Posterior cingulate gyrus (tissue), 11 donors: ENCODE measurements at places on chromosomes 2 and 18.

GRCh38 chr2:3399381-3399780, 19.9 kb downstream of the TRAPPC12 start:
- DNase-seq: no peak

- peak; percentile 53 for DNase-seq
Observed at GRCh38 chr2:28390241-28390745, 2.4 kb upstream of the FOSL2 start.

GRCh38 chr2:65172994-65173790, 43.3 kb upstream of the RAB1A start:
- no peak for DNase-seq

- DNase-seq: no peak
Observed at GRCh38 chr2:180677930-180678624, 302.3 kb upstream of the UBE2E3 start.

GRCh38 chr2:24399434-24400206, 39.3 kb upstream of the ITSN2 start:
- no peak for DNase-seq

- no peak for DNase-seq
Observed at GRCh38 chr18:22309191-22309590, 108.5 kb downstream of the CTAGE1 start.

DNA sequence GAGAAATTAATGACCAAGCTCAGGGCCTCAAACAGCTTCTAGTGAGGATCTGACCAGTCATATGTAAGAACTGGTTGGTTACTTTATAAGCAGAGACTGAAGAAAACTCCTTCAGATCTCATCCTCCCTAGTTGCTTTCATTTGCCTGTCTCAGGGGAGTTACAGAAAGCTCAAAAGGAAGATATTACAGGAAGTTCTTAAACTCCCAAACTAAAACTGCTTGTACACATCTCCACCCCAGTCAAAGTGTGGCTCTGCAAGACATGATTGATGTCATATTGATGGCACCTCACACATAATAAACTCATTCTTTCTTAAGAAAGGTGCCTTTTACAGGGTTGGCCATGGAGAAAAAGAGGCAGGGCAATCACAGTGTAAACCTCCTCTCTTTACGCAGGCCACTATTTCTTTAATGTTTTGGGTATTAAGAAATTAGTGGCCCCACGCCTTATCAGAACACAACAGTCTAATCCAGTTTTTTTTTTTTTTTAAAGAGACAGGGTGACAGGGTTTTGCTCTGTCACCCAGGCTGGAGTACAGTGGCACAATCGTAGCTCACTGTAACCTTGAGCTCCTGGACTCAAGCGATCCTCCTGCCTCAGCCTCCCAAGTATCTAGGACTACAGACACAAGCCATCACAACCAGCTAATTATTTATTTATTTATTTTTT, 62.6 kb upstream of the STK17B start:
- DNase-seq: no peak

DNA sequence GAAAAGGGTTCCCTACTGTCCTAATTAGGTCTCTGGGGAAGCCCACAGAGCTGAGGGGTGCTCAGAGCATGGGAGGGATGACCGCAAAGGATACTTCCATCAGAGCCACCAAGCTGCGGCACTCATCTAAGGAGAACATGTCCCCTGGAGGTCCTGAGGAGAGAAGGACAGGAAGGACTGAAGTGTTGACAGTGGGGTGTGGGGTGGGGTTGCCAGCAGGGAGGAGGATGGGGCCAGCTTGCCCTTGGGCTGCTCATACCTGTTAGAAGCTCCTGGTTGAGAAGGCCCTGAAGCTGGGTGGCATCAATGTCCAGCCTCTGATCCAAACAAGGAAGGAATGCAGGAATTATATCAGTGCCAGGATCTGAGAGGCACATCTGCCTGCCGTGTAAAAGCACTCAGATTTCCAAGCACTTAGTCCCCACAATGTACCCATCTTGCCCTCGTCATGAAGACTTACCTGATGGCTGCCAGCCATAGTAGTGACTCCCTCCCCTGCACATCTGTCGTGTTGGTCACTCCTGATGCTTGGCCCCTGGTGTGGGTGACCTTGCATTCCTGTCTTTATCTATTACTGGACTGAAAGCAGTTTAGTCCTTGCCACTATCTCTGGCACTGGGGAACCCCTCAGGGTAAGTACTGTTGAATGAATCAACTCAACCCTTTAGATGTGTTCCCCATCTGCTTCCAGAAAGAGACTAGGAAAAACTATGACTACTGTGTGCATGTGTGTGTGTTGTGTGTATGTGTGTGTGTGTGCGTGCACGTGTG, 68.9 kb downstream of the CAPN13 start:
- no peak for DNase-seq

DNA sequence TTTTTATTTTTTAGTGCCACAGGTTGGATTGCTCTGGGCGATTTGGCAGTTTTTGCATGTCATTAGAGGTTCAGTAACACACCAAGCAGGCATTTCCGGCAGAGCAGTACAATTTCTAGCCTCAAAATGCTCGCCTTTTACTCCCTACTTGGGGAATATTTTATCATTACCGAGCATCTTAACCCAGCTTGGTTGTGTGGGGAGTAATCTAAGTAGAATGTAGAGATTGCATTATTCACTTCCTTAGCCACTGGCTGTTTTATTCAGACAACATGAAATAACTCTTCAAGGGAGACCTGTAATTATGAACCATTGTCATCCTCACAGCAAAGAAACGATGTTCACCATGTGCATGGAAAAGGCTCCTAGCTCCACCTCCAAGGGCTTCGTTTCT, 13.1 kb downstream of the GRP start:
- DNase-seq: no peak

DNA sequence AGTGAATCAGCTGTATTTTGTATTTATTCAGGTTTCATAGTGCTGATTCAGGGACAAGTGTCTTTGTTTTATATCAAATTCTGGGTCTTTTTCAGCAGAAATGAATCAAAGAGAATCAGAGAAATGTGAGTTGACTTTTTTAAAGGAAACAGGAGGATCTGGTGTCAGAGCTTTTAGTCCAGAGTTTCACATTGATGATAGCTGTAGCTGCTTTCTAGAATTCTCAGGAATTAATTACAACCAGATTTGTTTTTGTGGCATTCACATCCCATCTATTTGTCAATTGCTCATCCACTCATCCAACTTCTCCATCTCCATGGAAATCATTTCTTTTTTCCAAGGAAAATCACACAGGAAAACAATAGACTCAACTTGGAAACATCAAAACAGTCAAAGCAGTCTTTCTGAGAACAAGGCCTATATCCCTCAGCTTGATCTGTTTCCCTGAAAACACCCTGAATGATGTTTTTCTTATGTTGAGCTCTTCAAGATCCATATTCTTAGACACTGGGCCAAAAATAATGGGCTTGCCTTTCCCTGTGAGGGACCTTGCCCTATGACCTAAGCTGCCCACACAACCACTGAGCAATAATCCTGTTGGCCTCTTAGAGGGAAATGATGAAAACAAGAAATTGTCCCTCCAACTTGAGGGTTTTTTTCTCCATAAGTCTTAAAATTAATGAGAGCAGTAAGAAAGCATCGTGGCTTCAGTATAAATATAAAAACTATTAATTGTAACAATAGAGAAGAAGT, 249.5 kb upstream of the FN1 start:
- no peak for DNase-seq

DNA sequence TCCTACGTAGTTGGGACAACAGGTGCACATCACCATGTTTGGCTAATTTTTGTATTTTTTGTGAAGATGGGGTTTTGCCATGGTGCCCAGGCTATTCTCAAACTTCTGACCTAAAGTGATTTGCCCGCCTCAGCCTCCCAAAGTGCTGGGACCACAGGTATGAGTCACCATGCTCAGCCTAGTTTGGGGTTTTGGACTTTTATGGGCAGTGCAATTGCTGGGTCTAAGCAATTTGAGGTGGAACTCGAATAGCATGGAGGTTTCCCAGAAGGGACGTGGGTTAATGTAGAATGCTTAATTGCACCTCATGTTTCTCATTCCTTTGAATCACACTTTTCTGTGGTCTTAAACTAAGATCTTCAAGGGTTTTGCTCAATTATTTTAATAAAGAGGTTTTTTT, 102.3 kb upstream of the EPHA4 start:
- DNase-seq: no peak

DNA sequence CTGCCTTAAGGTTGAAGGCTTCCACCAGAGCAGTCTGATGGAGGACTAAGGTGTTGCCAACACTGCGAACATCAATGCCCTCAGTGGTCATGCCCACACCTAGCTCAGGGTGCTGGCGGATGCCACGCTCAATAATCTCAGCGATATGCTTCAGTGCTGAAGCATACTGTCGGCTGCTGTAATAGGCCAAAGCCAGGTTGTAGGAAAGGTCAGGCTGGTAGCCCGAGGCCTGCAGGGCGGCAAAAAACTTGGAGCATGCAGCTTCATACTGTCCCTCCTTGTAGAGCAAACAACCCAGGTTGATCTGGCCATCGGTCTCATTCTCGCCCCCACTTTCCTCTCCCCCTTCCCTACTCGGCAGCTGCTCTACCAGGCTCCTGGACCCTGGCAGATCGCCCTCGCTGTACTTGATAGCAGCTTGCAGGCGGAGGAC, 159.4 kb downstream of the AGPS start:
- no peak for DNase-seq

- no peak for DNase-seq
Observed at GRCh38 chr2:227623226-227623625, 5.9 kb downstream of the SCYGR4 start.

- no peak for DNase-seq
Observed at GRCh38 chr18:61400716-61401115, 67.5 kb downstream of the CDH20 start.

DNA sequence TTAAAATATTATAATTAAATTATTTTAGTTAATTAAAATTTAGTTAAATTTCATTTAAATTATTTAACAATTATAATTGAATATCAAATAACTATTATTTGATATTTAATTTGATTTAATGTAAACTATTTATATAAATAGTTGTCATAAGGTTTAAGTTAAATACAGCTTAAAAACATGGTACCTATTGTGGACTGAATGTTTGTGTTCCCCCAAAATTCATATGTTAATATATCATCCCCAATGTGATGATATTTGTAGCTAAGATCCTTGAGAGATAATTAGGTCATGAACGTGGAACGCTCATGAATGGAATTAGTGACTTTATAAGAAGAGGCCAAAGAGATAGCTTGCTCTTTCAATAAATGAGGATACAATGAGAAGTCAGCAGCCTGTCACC, 505.7 kb upstream of the LRATD1 start:
- no peak for DNase-seq

DNA sequence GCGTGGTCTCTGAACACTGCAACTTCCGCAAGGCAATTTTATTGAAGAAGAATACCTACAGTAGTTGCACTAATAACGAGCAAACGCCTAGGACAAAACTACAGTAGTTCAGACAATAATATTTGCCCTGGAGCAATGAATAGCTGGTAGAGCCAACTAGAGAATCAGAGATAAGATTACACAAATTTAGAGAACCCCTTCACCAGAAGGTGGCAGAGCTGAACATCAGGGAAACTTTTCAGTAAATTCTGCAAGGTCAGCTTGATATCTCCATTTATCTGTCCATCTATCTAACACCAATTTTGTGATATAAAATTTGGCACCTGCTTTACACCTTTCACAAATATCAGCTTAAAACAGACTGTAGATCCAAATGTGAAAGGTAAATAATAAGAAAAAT, 43.8 kb downstream of the CDH19 start:
- DNase-seq: no peak

DNA sequence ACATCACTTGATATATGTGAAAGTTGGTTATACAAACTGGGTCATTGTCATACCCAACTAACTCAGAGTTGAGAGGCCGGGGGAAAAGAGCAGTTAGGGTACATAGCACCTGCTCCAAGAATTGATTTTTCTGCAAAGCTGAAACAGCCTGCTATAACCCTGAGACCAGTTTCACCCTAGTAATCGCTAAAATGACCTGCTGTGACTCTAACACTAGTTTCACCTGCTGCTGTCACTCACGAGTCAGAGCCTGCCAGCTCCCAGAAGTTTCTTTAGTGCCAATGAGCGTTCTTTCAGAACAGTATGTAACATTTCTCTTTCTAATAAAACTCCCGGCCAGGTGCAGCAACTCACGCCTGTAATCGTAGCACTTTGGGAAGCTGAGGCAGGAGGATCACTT, 28.0 kb downstream of the SRSF7 start:
- no peak for DNase-seq

GRCh38 chr2:24329700-24330099, 30.6 kb downstream of the ITSN2 start:
- no peak for DNase-seq
